ENCODE measurements at places on chromosomes 3 and 15.

GRCh38 chr3:126245811-126246727 is 65.7 kb upstream of the ALDH1L1 start:
- DNase-seq = peak; percentile 55

DNA sequence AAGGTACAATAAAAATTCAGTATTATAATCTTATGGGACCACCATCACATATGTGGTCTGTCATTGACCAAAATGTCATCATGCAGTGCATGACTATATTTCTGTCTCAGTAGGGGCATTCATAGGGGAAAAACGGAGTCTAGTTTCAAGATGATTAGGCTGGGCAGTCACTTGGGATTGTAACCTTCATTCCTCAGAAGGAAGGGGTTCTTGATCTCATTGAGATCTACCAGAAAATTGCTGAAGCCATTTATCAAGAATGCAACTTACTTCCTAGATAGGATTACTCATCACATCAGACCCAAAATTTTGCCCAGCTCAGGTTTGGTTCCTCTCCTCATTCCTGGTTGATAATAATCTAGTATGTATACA is 37.3 kb downstream of the BTD start:
- peak; percentile 57 for DNase-seq

GRCh38 chr3:22377421-22377820 is 626.4 kb upstream of the ZNF385D start:
- peak; percentile 85 for DNase-seq

- peak; percentile 3 for DNase-seq
Observed at GRCh38 chr3:2372306-2372705, 273.6 kb downstream of the CNTN4 start.

- DNase-seq = no peak
Observed at GRCh38 chr3:35028157-35028556, 611.2 kb upstream of the ARPP21 start.

GRCh38 chr15:26928051-26928450 is 42.9 kb upstream of the GABRG3 start:
- peak; percentile 6 for DNase-seq

- DNase-seq = no peak
Observed at GRCh38 chr15:70556151-70556741, 207.1 kb downstream of the UACA start.
